Body of pancreas (tissue), 4 donors: ENCODE measurements at places on chromosomes 5 and 9. TPM values are rescaled to one million over a fixed set of nuclear protein-coding genes. Genes with fewer than 3 reads are reported as not detected.
A peak's percentile ranks its signal among the peaks of the same experiment; 100 is the strongest.

DNA sequence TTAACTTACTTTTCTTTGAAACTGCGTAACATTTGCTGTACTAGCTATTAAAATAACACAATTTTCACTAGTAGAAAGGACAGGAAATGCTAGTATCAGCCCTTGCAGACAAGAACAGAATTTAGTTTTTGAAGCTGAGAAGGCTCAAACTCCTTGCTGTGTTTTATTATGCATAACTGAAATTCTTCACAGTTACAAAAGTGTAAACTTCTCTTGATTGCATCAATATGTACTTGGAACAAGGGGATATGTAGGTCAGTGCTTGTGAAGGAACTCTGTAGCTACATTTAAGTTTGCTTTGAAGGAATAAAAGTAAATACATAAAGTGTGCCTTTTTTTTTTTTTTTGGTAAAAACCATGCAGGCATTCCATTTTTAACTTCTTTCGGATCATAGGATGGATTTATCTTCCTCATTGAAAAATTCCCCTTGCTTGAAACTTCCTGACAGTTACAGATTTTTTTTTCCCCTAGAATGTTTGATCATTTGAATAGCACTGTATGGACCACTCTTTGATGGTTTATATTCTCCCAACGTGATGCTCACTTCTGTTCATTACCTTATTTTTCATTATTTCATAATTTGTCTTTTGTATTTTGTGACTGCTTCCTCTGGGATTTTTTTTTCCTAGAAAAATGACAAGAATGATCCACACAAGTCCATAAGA lies 94.9 kb upstream of the DAB2 start:
- DNase-seq, result no peak

CCDC192 gene
- total RNA-seq, result not detected

- DNase-seq, result no peak
Observed at GRCh38 chr5:57791875-57792274, 309.3 kb upstream of the ACTBL2 start.

LAMC3 gene
- total RNA-seq, result 3.9 TPM

ASPN gene
- total RNA-seq, result 13.5 TPM

- DNase-seq, result no peak
Observed at GRCh38 chr9:78831726-78832125, 534.8 kb downstream of the PSAT1 start.

- DNase-seq, result peak; percentile 49
Observed at GRCh38 chr9:124110307-124110915, 98.8 kb downstream of the LHX2 start.

SH3RF2 gene
- 25.7 TPM for total RNA-seq

GRCh38 chr9:14888272-14888671 lies 22.0 kb downstream of the FREM1 start:
- no peak for DNase-seq

FAM200C gene
- total RNA-seq, result 6.0 TPM

PCDH12 gene
- 2.9 TPM for total RNA-seq

DNA sequence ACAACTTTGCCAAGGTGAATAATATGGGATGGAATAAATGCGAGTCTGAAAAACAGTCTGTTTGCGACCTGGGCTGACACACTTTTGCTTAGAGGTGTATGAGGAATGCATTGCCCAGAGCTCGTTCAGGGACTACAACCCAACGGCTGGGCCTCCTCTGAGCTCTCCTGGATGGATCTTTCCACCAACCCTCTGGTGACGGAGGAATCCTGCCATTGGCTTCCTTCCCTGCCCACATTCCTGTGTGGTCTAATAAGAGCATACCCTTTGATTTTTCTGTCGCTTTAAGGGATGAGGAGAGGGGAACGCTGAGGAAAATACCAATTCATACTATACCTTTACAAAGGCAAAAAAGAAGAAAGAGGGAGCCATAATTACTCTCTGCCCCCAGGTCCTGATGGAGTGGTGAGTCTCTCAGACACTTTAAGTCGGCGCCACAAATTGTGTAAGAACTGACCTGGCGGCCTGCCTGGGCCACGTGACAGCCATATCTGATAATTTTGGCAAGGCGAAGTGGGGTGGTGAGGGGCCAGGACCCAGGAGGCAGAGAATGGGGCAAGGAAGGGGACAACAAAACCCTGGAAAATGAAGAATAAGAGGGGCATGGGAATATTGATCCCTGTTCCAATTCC lies 265.2 kb upstream of the MSX2 start:
- DNase-seq, result no peak
